ENCODE measurements at places on chromosomes 3 and 15.

DNA sequence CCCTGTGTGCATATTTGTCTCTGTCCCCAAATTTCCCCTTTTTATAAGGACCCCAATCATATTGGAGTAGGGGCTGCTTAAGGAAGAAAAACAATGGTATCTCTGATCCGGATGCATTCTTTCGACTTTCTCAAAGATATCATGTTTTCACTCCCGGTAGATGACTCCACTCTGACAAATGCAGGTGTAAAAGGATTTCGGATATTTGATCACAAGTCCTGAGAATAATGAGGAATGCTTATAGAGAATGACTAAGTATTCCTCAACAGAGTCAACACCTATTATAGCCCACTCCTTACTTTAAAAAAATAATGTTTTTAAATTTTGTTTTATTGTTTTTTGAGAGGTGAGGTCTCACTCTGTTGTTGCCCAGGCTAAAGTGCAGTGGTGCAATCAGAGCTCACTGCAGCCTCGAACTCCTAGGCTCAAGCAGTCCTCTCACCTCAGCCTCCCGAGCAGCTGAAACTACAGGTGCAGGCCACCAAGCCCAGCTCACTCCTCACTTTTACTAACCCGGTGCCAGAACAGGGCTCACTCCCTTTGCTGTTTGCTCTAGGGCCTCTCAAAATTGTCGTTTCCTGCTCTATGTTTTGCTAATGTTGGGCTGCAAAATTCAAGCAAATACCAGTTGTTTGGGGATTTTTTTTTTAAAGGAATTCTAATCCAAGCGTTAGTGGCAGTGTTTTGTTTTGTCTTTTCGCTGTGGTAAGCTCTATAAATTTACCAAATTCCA lies 24.6 kb downstream of the COL8A1 start:
- DNase-seq = no peak

DNA sequence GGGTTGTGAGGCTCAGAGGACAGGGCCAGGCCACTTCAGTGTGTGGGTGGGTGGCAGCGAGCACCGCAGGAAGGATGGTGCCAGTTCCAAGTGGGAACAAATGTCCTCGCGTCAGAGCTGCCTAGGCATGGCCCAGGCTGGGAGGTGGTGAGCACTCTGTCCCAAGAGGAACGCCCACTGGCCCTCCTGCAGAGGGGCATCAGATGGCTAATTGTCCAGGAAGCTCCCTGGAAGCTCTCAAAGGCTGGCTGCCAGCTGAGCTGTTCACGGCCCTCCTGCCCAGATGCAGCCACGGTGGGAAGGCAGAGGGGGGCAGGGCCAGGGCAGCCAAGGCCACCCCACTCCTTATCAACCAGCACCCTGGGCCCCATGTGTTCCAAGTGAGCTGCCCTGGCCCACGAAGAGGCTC lies 55.2 kb downstream of the IQSEC1 start:
- no peak for DNase-seq

- no peak for DNase-seq
Observed at GRCh38 chr15:37133602-37134001, 33.3 kb upstream of the MEIS2 start.

GRCh38 chr3:60779637-60780036 lies 471.6 kb downstream of the FHIT start:
- DNase-seq = no peak

DNA sequence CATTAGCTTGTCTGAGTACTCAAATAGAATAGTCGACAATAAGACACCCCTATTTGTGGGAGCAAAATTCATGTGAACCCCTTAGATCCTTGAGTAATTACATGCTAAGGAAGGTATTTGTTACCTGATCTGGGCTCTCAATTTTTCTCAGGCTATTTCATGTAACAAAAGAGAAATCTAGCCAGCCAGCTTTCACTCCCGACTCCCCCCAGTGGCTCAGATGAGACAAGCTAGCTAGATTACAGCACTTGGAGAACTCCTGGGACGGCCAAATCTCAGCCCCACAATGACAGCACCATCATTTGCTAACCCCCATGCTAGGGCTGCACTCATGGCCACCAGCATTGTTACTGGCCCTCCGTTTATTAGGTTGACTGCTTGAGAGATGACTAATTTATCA lies 41.3 kb downstream of the GLDN start:
- no peak for DNase-seq

GRCh38 chr3:52313774-52314188 lies 2.3 kb upstream of the DNAH1 start:
- no peak for DNase-seq

DNA sequence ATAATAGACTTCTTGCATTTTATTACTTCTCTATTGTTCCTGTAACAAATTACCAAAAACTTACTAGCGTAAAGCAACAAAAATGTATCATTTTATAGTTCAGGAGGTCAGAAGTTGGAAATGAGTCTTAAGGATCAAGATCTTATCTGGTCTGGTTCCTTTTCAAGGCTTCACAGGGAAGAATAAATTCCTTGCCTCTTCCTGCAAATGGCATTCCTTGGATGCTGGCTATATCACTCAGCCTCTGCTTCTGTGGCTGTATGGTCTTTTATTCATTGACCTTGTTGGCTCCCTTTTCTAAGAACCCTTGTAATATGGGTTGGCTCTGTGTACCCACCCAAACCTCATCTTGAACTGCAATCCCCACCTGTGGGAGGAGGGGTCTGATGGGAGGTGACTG lies 478.4 kb upstream of the THBS1 start:
- no peak for DNase-seq

DNA sequence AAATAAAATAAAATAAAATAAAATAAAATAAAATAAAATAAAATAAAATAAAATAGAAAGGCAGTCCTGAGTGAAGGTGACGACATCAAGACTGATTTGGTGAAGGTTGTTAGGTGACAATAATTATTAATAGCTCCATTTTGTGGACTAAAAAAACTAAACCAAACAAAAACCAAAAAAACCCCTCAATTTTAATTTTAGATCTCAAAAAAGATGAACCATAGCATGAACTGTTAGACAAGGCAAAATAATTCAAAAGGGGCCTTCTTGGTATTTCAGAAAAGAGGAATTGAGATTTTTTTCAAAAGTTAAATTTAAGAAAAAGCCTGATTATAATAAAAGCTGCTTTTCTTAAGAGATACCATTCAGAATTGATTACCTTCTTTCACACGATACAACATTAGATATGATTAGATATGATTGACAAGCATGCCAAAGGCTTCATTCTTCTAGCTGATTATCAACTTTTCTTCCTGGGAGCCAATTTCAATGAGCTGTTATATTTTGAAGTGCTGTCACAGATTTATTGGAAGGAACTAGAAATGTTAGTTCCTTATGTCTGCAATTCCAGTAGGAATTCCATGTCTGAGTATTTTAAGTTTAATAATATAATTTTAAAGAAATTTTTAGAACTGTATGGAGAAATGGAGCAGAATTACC lies 244.7 kb downstream of the MBNL1 start:
- DNase-seq = no peak

- no peak for DNase-seq
Observed at GRCh38 chr3:172394692-172395091, 53.6 kb downstream of the GHSR start.

GRCh38 chr3:186406669-186407635 lies 44.9 kb upstream of the DGKG start:
- DNase-seq = no peak

DNA sequence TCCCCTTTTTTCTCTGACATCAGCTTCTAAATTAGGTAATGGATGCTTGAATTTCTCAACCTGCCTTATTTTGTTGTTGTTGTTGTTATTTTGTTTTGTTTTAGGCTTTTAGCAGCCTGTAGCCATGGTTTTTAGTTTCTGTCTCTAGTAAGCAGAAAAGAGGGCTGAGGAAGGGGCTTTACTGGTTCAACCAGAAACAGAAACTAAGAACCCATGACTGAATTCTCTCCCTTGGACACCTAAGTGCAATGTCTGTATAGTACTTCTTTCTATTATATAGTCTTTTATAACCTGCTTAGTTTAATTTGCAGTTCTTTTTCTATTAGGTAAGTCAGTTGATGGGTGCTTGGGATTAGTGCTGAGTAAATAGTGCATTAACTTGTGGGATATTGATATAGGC lies 129.0 kb downstream of the BBX start:
- no peak for DNase-seq

DNA sequence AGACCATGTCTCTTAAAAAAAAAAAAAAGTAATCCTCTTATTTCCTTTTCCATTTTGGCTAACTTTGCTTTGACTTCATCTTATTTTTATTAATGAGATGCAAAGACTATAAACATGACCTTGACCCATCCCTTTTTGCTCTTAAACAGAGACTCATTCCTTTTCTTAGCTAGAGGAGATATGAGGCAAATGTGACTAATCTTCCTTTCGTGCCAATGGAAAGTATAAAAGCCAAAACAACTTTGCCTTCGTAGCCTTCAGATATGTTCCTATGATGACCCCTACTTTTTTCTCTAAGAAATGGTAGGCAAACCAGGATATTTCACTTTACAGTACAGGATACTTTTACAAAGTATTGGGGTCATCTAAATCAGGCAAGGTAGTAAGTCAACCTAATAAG lies 36.9 kb upstream of the GOLGB1 start:
- no peak for DNase-seq

GRCh38 chr15:55518641-55519040 lies 10.6 kb upstream of the DNAAF4 start:
- no peak for DNase-seq
